ENCODE measurements at places on chromosomes 4 and X. TPM values are rescaled to one million over a fixed set of nuclear protein-coding genes. Genes with fewer than 3 reads are reported as not detected.

- no peak for DNase-seq
- H3K4me3 ChIP-seq = no peak overlapping the region
- H3K27me3 ChIP-seq = no peaks in the 10 kb centered on the region
- H3K36me3 ChIP-seq = no peaks in the 10 kb centered on the region
Measured at GRCh38 chr4:151004222-151004621, 10.9 kb downstream of the LRBA start.

GRCh38 chrX:119981286-119982070, 37.9 kb upstream of the NKAP start:
- DNase-seq = no peak
- H3K36me3 ChIP-seq = no peaks in the 10 kb centered on the region
- H3K27me3 ChIP-seq = peaks cover 12% of the 10 kb centered on the region

GRCh38 chr4:48254381-48255071, 15.1 kb downstream of the TEC start:
- DNase-seq = no peak
- H3K36me3 ChIP-seq = no peaks in the 10 kb centered on the region
- H3K27ac ChIP-seq = no peak overlapping the region
- H3K4me3 ChIP-seq = no peak overlapping the region
- no peaks in the 10 kb centered on the region for H3K4me1 ChIP-seq
- no peaks in the 10 kb centered on the region for H3K27me3 ChIP-seq

The NPY1R gene
- total RNA-seq = not detected

The CT83 gene
- not detected for total RNA-seq

The ADGRL3 gene
- total RNA-seq = not detected
